Posterior cingulate gyrus (tissue), 11 donors: ENCODE measurements at places on chromosomes 1 and 21.

GRCh38 chr1:203778146-203778545 lies 13.2 kb downstream of the LAX1 start:
- no peak for DNase-seq

DNA sequence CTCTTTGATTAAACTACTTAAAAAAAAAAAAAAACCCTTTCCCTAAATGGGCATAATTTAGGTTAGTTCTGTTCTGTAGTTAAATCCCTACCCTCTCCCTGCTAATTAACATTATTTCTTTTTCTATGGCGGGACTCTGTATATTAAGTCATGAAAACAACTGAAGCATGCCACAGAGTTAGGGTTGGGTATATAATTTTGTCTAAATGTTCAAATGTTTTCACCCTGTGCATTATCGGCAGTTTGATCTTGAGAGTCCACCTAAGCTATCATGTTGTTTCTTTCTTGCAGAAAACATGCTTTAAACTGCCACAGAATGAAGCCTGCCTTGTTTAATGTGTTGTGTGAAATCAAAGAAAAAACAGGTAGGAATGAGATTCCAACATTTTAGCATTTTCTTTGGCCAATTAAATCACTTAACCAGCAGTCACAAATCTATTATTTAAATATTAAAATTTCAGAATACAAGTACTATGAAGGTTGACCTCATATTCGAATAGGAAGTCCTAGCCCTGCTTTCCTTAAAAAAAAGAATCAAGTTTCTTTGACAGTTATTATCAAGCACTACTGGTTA lies 4.0 kb downstream of the PBX1 start:
- no peak for DNase-seq

- no peak for DNase-seq
Measured at GRCh38 chr1:202858789-202859414, 30.0 kb downstream of the RABIF start.

DNA sequence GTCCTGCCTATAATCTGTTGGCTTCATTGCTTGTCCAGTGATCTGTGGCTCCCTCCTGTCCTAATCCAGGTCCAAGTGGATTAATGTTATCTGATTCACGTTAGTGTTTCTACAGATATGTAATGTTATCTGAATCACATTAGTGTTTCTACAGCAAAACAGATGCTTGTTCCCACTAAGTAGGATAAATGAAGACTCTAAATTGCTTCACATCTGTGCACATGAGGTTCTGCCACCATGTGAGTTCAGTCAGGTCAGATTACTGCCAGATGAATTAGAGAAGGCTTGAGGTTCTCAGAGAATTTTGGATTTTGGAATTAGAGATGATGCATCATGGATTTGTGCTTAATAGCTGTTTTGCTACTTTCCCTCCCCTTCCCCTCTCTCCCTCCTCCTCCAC lies 13.2 kb downstream of the DISC1 start:
- DNase-seq, result no peak

- no peak for DNase-seq
Measured at GRCh38 chr1:22142315-22143064, 407 bp downstream of the WNT4 start.

DNA sequence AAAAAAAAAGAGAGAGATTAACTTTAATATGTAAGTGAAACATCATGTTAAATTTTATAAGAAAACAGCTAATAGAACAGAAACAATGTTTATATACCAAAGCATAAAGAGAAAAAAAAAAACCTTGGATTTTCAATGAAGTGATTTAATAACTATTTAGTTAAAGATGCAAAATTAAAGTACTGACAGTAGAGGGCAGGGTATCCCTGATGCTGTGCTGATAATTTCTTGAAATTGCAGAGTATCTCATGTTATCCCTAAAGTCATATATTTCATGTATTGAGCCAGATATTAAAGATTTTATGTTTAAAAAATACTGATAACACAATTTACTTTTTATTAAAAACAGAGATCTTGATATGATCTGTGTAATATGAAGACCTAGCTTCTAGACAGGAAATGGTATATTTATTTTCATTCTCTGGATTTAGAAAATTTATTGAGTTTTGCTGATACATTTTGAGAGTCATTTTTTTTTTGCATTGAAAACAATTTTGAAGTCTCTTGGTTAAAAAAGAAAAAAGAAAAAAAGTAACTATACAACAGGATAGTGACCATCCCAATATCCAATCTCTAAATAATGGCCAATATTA lies 273.2 kb downstream of the USP25 start:
- DNase-seq, result no peak

DNA sequence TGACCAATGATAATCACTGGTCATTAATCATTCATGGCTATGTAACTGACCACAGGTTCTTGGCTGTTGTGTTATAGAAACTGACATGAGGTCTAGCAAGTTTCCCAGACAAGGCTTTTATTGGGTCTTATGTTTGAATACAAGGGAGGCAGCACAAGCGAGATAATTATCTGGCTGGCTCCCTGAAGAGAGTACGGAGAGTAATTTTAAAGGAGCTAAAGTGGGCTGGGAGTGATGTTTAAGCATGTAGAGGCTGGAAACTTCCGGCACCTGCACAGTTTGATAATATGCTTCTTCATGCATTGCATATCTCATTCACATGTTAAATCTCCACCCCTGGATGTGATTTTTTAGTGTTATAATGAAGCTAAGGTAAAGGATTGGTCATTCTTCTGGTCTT lies 116.2 kb upstream of the KCNK1 start:
- DNase-seq, result no peak

DNA sequence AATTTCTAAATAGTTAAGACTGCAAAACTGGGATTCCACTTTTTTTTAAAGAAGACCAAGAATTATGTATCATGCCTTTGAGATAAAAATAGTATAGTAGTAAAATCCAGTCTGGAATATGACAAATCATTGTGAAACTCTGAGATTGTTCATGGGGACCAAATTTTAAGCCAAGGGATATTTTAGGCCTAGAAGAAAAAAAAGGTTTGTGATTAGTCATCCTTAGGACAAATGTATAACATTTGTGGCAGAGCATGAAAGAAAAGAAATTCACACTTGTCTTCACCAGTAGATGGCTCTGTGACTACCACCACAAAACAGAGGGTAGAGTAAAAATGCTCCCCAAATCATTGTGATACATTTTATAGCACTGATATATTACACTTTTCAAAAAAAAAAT lies 226.1 kb downstream of the KCTD3 start:
- DNase-seq, result no peak
